ENCODE measurements at places on chromosomes 4 and X.

DNA sequence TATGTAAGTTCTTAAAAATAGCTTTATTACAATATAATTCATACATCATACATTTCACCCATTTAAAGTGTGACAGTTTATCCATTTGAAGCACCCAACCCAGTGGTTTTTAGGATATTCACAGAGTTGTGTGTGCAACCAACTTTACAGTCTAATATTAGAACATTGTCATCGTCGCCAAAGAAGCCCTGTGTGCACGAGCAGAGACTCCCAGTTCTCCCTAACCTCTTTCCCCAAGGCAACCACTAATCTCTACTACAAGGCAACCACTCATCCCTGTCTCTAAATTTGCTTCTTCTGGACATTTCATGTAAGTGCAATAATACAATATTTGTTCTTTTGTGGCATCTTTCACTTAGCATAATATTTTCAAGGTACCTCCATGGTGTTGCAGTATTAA is 47.7 kb downstream of the CLDN22 start:
- DNase-seq = no peak

- no peak for DNase-seq
These were observed 73.2 kb upstream of the VCX2 start for GRCh38 chrX:8244301-8244700.

DNA sequence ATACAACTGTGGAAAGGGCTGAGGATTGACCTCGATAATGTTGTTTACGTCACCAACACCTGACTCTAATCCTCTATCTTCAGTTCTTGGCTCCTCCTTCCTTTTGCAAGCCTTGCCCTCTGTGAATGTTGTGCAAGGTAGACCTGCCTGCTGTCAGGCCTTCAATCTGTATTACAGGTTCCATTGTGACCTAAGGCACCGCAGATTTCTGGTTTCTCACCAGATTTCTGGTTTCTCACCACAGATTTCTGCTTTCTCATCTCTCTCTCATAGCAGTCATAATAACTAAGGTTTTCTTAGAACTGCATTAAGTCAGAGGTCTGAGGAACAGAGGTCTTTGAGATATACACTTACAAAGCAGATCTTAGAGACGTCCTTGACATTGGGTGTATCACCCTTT is 51.5 kb upstream of the ETNPPL start:
- DNase-seq = no peak

DNA sequence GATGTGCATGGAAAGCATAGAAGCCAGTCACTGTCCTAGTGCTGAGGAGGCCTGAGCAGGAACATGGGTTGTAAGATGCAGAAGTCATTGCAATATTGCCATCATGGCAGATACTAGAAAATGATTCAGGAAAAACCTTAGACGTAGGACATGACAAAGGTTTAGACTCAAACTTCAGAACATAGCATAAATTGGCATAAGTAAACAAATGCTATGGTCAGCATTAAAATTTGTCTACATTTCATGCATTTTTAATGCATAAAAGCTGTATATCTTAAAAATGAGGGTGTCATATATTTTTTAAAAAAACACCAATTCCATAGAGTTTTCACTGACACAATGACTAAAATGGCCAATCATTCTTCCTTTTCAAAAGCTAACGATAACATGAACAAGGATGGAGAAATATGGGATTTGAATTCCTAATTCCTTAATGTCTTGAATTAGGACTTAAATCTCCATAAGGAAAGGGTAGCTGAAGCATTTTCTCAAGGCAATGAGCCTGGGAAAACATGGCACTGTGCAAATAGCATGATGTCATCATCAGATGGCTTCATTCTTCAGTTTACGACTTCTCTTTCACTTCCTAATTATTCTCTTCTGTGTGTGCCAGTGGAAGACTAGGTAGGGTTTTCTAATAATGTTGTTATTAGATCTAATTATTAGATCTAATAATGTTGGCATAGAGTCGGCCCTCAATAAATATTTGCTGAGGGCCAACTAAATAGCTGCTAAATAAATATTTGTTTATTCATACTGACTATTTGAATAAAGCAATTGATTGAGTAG is 125.1 kb upstream of the FRG1 start:
- DNase-seq = no peak

DNA sequence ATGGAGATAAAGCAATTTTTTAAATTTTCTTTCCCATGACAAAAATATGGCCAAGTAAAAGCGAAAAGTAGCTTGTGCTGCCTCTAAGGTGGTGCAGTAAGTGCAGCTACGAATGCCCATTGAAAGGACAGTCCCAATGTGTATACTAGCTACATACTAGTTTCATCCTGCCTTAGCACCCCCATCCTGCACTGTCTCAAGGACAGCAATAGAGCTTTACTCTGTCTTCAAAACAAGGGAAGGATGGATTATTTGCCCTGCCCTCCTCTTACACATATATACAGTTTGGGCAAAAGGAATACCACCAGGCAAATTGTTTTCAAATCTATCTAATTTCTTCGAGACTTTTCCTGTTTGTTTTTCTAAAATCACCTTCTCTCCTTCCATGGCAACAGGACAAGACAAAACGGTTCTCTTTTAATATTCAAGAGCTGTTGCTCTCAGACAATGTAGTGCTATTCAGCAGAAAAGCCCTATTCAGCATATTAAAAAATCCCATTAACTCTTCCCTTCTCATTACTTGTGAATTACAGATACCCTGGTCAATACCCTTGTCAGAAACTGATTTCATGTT is 75.1 kb upstream of the SLC7A11 start:
- DNase-seq = no peak

GRCh38 chr4:38323141-38323641 is 340.8 kb upstream of the KLF3 start:
- no peak for DNase-seq

Data from HuH-7 (cell line).